Neural crest cell (in vitro differentiated cells): ENCODE measurements at places on chromosomes 5 and 9. TPM values are rescaled to one million over a fixed set of nuclear protein-coding genes. Genes with fewer than 3 reads are reported as not detected.

GRCh38 chr5:169576181-169576598 lies 7.4 kb upstream of the SPDL1 start:
- no peak for DNase-seq

- DNase-seq: no peak
These were observed 5.6 kb downstream of the C5orf24 start for GRCh38 chr5:134851307-134851923.

- no peak for DNase-seq
These were observed 201.0 kb downstream of the MAPKAP1 start for GRCh38 chr9:125505988-125506438.

IL13 gene
- total RNA-seq: not detected in 2 replicates

- no peak for DNase-seq
These were observed 8.1 kb downstream of the HNRNPAB start for GRCh38 chr5:178212241-178213002.

- no peak for DNase-seq
These were observed 122.4 kb downstream of the SNCAIP start for GRCh38 chr5:122434205-122434970.

GRCh38 chr9:115210699-115211098 lies 92.7 kb upstream of the TNC start:
- no peak for DNase-seq

CCNB1 gene
- total RNA-seq: 252 and 262 TPM in 2 replicates

GDA gene
- total RNA-seq: 11.5 and 12.3 TPM in 2 replicates

GRCh38 chr9:135883410-135884089 lies 23.8 kb downstream of the CAMSAP1 start:
- no peak for DNase-seq

NR6A1 gene
- total RNA-seq: 60.7 and 63.7 TPM in 2 replicates

GRCh38 chr5:127959152-127959764 lies 124.3 kb upstream of the SLC12A2 start:
- no peak for DNase-seq

DNA sequence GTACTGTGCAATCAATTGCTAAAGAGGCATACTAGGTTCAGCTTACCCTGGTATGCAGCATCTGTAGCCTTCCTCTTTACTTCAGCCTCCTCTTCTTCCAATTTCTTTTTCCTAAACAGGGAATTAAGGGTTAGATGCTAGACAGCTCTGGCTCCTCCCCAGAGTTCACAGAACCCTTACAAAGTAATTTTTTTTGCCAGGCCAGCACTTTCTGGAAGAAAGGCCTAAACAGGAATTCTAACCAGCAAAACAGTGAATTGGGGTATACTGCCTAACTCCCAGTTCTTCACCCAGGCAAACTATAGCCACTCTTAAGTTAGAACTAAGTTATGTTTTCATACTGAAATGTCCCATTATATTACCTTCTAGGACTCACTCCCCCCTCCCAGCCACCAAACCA lies 8.1 kb downstream of the BRD8 start:
- no peak for DNase-seq

- DNase-seq: no peak
These were observed 79.4 kb downstream of the FAM114A2 start for GRCh38 chr5:153959134-153959957.

- no peak for DNase-seq
These were observed 26.9 kb downstream of the GLT6D1 start for GRCh38 chr9:135612437-135612836.

HTR4 gene
- not detected in 2 replicates for total RNA-seq

GRCh38 chr5:113292462-113292861 lies 142.3 kb downstream of the TSSK1B start:
- no peak for DNase-seq

IFNB1 gene
- not detected in 2 replicates for total RNA-seq

PCDH1 gene
- total RNA-seq: 16.2 and 17.3 TPM in 2 replicates

- DNase-seq: no peak
These were observed 229.0 kb downstream of the TSSK1B start for GRCh38 chr5:113205807-113206206.

GRCh38 chr5:171246231-171246630 lies 62.8 kb upstream of the TLX3 start:
- no peak for DNase-seq

GRCh38 chr5:156799171-156799570 lies 50.9 kb upstream of the PPP1R2B start:
- no peak for DNase-seq

GRCh38 chr5:163503106-163504078 lies 2.0 kb upstream of the MAT2B start:
- peak; percentile 62 for DNase-seq

GRCh38 chr9:69771775-69772418 lies 12.1 kb upstream of the PTAR1 start:
- no peak for DNase-seq

SYK gene
- 0.98 and 1.4 TPM in 2 replicates for total RNA-seq

DNA sequence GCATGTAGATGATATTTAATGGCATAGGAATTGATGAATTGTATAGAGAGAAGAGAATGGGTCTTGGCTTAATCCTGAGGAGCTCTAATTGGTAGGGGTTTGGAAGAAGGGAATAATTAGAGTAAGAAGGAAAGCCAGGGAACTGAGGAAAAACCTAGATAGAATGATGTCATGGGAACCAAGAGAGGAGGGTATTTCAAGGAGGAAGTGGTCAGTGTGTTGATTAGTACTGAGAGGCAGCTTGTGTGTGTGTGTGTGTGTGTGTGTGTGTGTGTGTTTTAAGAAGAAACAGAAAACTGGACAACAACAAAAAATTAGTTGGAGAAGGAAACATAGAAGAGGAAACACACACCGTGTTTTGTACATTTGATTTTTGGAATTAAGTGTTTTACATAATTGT lies 42.8 kb downstream of the MAST4 start:
- no peak for DNase-seq

CCDC183 gene
- 0.93 and 1.4 TPM in 2 replicates for total RNA-seq

CTSV gene
- total RNA-seq: 5.7 and 7.2 TPM in 2 replicates

LCN15 gene
- not detected in 2 replicates for total RNA-seq

- DNase-seq: no peak
These were observed 69.9 kb upstream of the PLPP1 start for GRCh38 chr5:55604611-55605067.

DNA sequence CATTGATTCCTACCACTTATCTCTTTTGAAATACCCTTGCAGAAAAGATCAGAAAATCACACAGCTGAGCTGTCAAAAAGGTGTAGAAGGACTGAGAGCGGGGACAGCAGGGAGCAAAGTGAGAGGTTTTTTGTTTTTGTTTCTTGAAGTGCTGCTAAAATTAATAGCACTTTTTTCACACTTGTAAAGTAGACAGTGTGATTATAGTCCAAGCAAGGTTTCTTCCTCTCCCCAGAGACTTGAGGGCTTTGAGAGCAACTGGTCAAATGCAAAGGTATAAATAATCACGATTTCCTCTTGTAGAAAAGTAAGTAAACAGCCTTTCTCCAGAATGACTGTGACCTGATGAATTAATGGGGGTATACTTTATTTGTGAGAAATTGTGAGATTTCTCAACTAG lies 326.9 kb downstream of the ZNF608 start:
- no peak for DNase-seq

IFNA4 gene
- not detected in 2 replicates for total RNA-seq

GRCh38 chr5:13278811-13279210 lies 665.7 kb downstream of the DNAH5 start:
- DNase-seq: no peak

DNA sequence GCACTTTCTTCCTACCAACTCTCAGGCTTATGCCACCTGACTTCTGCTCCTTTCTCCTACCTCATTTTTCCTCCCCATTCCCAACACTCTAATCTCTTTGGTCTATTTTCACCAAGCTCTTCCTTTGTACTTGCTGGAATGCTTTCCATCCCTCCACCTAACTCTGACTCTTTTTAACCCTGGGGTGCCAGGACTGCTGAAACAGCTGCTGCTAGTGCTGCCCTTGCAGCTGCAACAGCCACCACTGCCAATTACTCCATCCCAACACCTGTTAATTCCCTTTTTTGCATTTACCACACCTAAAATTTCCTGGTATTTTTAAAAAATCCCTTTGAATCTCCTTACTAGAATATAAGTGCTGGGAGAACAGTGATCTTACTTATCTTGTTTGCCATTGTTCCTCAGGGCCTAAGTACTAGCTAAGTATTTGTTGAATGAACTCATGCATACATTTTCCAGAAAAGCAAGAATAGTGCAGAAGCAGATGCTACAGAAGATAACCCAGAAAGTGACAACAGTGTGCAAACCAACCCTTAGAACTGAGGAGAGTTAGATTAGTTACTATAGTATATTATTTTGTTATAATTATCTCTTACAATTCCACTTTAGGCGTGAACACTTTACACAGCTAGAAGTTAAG lies 11.5 kb downstream of the NADK2 start:
- no peak for DNase-seq

PCDHGB7 gene
- 6.5 and 7.0 TPM in 2 replicates for total RNA-seq

CKMT2 gene
- total RNA-seq: 0.86 TPM in 1 of 2 replicates, not detected in the other

GRCh38 chr5:133861161-133861737 lies 107.2 kb downstream of the C5orf15 start:
- DNase-seq: no peak

RECK gene
- total RNA-seq: 9.4 and 9.5 TPM in 2 replicates

GRCh38 chr9:33988219-33988890 lies 60.3 kb downstream of the UBAP2 start:
- DNase-seq: no peak

- DNase-seq: no peak
These were observed 56.8 kb upstream of the OLFM1 start for GRCh38 chr9:135030566-135031226.

DNA sequence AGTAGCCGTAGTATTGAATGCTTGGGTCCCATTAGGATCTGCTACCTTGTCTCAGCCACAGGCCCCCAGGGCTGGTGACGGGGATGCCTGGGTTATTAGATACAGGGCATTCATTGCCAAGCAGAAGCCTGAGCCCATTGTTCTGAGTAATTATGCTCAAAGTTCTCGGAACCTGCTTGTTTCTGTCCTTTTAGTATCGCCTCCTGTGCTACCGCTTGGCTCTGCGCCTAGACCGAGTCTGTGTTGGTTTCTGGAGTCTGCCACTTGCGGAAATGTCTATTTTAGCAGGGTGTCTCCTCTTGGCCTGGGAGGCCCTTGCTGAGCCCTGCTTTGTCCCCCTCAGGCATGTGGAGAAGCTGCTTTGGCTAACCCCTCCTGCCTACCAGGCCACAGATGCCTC lies 506.1 kb downstream of the BNC2 start:
- DNase-seq: no peak

SLCO4C1 gene
- 3.9 TPM in 2 replicates for total RNA-seq

- no peak for DNase-seq
These were observed 59.7 kb downstream of the OSMR start for GRCh38 chr5:38905516-38905915.

DNA sequence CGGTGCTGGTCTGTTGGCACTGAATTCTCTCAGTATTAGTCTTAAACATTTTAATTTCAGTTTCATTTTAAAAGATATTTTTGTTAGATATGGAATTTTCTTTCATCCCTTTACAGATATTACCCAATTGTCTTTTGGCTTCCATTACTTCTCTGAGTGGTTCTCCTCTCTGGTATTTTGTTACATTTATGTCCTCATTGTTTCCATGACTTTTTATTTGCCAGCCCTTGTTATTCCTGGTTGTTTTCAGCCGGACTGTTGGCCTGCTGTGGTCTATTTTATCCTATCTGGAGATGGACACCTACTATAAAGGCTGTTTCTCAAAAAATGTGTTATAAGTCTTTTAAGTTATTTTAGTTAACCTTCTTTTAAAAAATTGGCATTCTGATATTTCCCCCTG lies 117.2 kb downstream of the ARHGEF28 start:
- DNase-seq: no peak

GRCh38 chr9:76101075-76101474 lies 210.6 kb downstream of the PCSK5 start:
- DNase-seq: no peak

DNA sequence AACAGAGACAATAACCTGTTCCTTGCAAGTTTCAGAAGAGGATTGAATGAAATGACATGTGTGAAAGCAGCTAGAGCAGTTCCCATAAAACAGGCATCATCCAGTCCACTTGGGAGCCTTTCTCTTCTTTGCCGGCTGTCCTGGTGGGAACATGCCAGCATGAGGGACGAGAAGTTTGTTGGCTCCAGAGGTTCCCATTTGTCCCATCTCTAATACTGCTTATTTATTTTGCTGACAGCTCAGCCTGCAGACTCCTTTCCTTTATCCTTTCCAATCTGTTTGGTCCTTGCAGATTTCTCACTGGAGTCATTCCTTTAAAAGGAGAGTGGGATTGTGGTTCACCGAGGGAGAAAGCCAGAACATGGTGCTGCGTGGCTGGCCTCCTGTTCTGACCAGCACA lies 321.5 kb upstream of the CLINT1 start:
- no peak for DNase-seq

IL3 gene
- not detected in 2 replicates for total RNA-seq

GRCh38 chr9:89548071-89548638 lies 50.2 kb upstream of the SEMA4D start:
- no peak for DNase-seq

GPR21 gene
- 1.0 TPM in 1 of 2 replicates, not detected in the other for total RNA-seq

SHROOM1 gene
- total RNA-seq: 5.7 and 6.5 TPM in 2 replicates

GRCh38 chr5:137734331-137734730 lies 1.6 kb downstream of the KLHL3 start:
- no peak for DNase-seq

GRCh38 chr9:114348906-114349482 lies 19.3 kb downstream of the ORM2 start:
- peak; percentile 30 for DNase-seq

GRCh38 chr9:21110708-21111576 lies 30.7 kb downstream of the IFNW1 start:
- peak; percentile 6 for DNase-seq

GRCh38 chr9:94999832-95000231 lies 273.3 kb downstream of the AOPEP start:
- DNase-seq: no peak

DNA sequence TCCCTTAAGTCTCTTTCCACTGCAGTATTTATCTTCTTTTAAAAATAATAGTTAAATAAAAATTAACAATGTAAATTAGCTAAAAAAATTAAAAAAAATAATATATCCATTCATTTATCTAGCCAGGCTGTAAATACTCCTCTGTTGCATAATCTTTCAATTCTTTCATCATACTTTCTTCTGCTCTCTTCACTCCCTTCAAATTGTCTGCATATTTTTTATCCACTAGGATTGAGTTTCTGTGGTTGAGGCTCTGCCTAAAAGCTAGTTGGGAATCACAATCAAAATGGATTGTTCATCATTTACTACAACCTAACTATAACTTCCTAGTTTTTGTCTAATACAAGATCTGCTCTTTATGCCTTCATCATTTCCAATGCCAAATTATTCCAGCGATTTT lies 182.2 kb downstream of the PDE4D start:
- no peak for DNase-seq

TSSK1B gene
- 0.16 and 0.23 TPM in 2 replicates for total RNA-seq

- no peak for DNase-seq
These were observed 27.7 kb downstream of the MLLT3 start for GRCh38 chr9:20594608-20595007.

- DNase-seq: no peak
These were observed 157.5 kb downstream of the MAPKAP1 start for GRCh38 chr9:125549465-125549871.

DNA sequence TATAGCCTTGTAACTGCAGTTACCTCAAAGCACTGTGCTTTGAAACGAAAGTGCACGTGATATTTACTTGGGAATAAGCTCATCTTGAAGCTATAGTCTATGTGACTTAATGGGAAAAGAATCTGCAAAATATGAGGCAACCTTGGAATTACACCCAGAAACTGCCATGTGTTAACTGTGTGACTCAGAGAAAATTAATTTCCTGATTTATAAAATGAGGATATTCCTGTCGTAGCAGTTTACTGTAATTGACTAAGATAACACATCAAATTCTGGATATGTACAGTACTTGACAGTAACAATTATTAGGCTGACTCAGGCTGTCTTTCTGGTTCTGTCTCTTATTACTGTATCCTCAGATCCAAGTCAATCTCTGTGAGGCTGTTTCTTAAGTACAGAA lies 1079.9 kb upstream of the ACO1 start:
- DNase-seq: no peak

IFNK gene
- total RNA-seq: not detected in 2 replicates
